ENCODE measurements at places on chromosomes 7 and 10. TPM values are rescaled to one million over a fixed set of nuclear protein-coding genes. Genes with fewer than 3 reads are reported as not detected.

DNA sequence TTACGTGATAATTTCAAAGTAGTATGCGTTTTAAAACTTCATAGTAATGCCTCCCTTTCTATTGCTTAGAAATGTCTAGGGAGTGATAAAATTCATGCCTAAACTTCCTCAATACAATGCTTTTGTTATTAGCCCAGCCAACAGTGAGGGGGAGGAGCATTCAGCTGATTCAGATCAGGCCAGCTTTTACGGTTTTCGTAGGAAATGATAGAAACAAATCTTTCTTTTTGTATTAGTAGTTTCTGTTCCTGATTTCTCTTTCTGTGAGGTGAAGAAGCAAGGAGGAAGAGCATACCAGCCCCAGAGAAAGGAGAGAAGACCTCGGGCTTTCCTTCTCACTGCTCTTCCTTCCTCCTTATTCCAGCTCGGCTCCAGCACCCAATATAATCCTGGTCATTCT is 35.2 kb upstream of the ITPRID1 start:
- DNase-seq = no peak

GRCh38 chr10:73169320-73169719 is 1.4 kb downstream of the FAM149B1 start:
- DNase-seq = no peak

GRCh38 chr7:6576024-6576866 is 1.0 kb upstream of the ZDHHC4 start:
- no peak for DNase-seq

DNA sequence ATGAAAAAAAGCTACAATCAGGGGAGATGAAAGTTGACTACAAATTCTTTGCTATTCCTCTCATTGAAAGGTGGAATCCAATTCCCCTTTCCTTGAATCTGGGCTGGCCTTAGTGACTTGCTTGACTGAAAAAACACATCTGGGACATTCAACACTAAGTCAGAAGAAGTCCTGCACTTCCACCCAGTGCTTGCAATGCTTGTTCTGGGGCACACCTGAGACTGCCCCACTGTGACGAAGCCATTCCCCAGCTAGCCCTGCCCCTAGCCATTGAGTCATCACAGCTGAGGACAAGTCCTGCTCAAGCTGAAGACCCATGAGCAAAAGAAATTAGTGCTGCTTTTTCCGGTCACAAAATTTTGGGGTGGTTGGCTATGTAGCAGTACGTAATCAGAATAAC is 19.2 kb upstream of the GRID1 start:
- no peak for DNase-seq

Gene JMJD1C
- total RNA-seq = 84.1 TPM

Gene MAP3K8
- 62.3 TPM for total RNA-seq

Gene CPA2
- not detected for total RNA-seq

Gene CPA4
- total RNA-seq = 0.62 TPM

Gene EMX2
- total RNA-seq = 2.5 TPM

Gene FAM20C
- total RNA-seq = 74.3 TPM

Gene SRRT
- 78.0 TPM for total RNA-seq
